ENCODE measurements at places on chromosomes 12 and 14. TPM values are rescaled to one million over a fixed set of nuclear protein-coding genes. Genes with fewer than 3 reads are reported as not detected.
A peak's percentile ranks its signal among the peaks of the same experiment; 100 is the strongest.

The CLEC2A gene
- total RNA-seq = not detected

GRCh38 chr12:116050275-116050674 is 227.2 kb downstream of the MED13L start:
- DNase-seq = no peak
- H3K36me3 ChIP-seq = peaks cover 1% of the 10 kb centered on the region
- no peak overlapping the region for H3K27ac ChIP-seq
- H3K4me1 ChIP-seq = peaks cover 43% of the 10 kb centered on the region
- no peaks in the 10 kb centered on the region for H3K27me3 ChIP-seq
- H3K4me3 ChIP-seq = no peak overlapping the region

DNA sequence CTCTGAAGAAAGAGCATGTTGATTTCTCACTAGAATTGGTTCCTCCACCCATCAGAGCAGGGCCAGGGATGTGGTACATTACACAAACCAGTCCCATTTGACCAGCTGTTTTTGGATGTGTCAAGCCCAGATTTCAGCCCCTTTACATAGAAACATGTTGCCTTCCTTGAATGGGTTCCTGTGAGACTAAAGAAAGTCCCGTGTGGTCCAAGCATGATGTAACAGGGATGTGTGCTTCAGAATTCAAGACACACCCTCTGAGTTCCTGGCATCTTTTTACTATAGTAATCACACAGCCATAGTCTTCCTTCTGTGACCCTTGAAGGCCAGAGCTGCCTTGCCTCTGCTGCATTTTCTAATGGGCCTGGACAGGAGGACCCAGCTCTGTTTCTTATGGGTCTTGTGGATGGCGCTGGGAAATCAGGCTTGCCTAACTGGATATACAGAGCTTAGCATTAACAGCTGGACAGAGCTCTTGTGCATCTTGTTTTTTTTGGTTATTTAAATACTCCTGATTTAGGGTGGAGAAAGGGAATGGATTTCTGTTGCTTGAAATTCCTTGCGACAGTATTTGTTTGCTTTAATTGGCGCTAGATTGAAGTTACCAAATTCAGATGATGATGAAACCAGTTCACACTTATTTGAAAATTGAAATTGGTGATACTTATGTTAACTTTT is 341.0 kb downstream of the ZFP36L1 start:
- no peak overlapping the region for H3K27ac ChIP-seq
- H3K36me3 ChIP-seq = peaks cover 3% of the 10 kb centered on the region
- H3K27me3 ChIP-seq = no peaks in the 10 kb centered on the region
- no peak for DNase-seq
- no peaks in the 10 kb centered on the region for H3K4me1 ChIP-seq

GRCh38 chr12:67457136-67457535 is 188.0 kb downstream of the CAND1 start:
- no peak overlapping the region for H3K27ac ChIP-seq
- no peaks in the 10 kb centered on the region for H3K36me3 ChIP-seq
- peaks cover 6% of the 10 kb centered on the region for H3K27me3 ChIP-seq
- H3K4me1 ChIP-seq = peaks cover 11% of the 10 kb centered on the region
- no peak overlapping the region for H3K4me3 ChIP-seq

DNA sequence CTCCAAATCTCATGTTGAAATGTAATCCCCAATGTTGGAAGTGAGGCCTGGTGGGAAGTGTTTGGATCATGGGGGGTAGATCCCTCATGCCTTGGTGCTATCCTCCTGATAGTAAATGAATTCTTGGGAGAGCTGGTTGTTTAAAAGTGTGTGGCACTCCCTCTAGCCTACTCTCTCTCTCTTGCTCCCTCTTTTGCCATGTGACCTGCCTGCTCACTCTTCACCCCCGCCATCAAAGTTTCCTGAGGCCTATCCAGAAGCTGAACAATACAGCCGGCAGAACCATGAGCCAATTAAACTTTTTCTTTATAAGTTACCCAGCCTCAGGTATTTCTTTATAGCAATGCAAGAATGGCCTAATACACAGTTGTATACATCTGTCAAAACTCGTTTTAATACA is 62.5 kb downstream of the BCL2L14 start:
- no peak for DNase-seq
- no peak overlapping the region for H3K4me3 ChIP-seq
- peaks cover 4% of the 10 kb centered on the region for H3K27me3 ChIP-seq
- H3K36me3 ChIP-seq = peaks cover 3% of the 10 kb centered on the region
- no peaks in the 10 kb centered on the region for H3K4me1 ChIP-seq

- H3K27ac ChIP-seq = no peak overlapping the region
- no peaks in the 10 kb centered on the region for H3K36me3 ChIP-seq
- H3K4me1 ChIP-seq = peaks cover 2% of the 10 kb centered on the region
- no peak overlapping the region for H3K4me3 ChIP-seq
- DNase-seq = no peak
- peaks cover 10% of the 10 kb centered on the region for H3K27me3 ChIP-seq
Measured at GRCh38 chr14:104087505-104087904, 2.0 kb downstream of the ASPG start.

- no peaks in the 10 kb centered on the region for H3K4me1 ChIP-seq
- H3K4me3 ChIP-seq = no peak overlapping the region
- no peak overlapping the region for H3K27ac ChIP-seq
- no peaks in the 10 kb centered on the region for H3K36me3 ChIP-seq
- DNase-seq = no peak
Measured at GRCh38 chr12:107196681-107197080, 103.3 kb upstream of the CRY1 start.

DNA sequence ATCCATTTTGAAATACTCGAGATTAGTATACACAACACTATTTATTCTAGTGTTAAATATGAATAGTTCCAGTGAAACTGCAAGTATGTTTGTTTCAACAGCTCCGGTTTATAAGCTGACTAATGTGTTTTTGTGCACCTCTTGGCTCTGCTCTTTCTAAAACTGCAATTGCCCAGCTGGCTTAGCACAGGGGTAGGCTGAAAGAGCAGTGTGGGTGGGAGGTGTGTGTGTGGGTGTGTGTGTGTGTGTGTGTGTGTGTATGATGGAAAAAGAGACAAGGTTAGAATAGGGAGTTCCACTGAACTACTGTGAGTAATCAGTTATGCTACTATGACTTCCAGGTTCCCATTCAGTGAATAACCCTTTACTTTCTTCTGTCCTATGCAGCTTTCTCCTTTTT is 37.8 kb upstream of the DDHD1 start:
- peaks cover 3% of the 10 kb centered on the region for H3K27me3 ChIP-seq
- H3K4me3 ChIP-seq = peak overlapping the region; percentile 17
- peak; percentile 88 for DNase-seq
- H3K36me3 ChIP-seq = peaks cover 2% of the 10 kb centered on the region
- peaks cover 42% of the 10 kb centered on the region for H3K4me1 ChIP-seq

Measured in activated CD4-positive, alpha-beta memory T cell treated with anti-CD3 and anti-CD28 coated beads for 36 hours (primary cell).